ENCODE measurements at places on chromosomes 7 and 10.
A peak's percentile ranks its signal among the peaks of the same experiment; 100 is the strongest.

GRCh38 chr10:71266918-71267442 lies 52.1 kb upstream of the SLC29A3 start:
- DNase-seq = no peak

DNA sequence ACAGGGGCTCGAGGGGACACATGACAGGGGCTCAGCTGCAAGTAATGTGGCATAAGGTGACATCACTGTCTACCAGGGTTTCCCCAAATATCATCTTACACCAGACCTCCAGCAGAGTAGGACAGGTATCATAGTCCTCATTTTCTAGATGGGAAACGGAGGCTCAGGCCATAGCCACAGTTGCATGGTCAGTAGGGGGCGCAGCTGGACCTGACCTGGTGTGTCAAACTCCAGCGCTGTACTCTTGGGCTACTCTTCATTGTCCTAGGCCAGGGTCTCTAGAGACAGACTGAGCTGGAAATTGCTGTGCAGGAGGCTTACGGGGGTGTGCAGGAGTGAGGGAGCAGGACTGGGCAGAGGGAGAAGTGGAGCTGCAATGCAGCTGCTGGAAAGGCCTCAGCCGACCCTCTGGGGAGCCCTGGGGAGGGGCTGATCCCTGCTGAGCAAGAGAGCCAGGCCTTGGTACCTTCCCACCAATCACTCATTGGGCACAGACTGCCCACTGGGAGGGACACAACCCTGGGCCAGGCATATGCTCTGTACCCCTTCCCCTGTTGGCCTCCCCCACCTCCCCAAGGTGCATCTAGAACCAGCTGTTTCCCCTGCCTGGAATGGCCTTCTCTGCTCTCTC lies 89.9 kb downstream of the CDH23 start:
- DNase-seq = peak; percentile 10

- DNase-seq = peak; percentile 29
Measured at GRCh38 chr7:135879233-135879632, 97.9 kb downstream of the MTPN start.

DNA sequence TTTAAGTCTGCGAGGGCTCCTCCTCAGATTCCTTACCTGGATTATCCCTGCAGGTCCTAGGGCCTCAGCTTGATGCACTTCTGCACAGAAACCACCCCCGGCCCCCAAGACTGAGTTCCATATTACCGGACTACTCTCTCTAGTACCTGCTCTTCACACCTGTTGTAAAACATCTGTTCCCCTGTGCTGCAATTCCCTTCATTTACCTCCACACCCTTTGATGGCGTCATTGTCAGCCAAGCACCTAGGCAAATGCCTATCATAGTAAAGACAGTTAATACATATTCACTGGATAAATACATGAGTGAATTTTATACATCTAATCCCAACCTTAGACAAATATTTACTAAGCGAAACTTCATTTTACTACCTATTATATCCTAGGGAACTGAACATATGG lies 275.5 kb downstream of the PLXDC2 start:
- no peak for DNase-seq

GRCh38 chr7:23208316-23208715 lies 26.5 kb downstream of the NUP42 start:
- DNase-seq = no peak

- peak; percentile 69 for DNase-seq
Measured at GRCh38 chr10:104580774-104581675, 60.1 kb upstream of the SORCS3 start.

DNA sequence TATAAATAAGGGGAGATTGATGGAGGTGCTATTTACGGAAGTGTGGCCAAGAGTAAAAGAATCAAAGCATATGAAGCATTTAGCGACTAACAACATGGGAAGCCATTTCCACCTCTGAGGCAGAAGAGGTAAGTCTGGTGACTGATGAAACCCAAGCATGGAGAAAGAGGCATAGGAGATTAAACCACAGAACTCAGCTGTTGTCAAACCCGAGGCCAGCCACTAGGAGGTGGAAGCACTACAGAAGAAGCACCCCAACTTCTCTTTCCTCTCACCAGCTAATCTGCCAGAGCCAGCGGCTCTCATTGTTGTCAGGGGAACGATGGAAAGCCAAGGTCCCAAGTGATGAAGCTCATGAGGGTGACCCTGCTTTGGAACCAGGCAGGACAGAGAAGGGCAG lies 19.6 kb upstream of the CNTNAP2 start:
- DNase-seq = no peak

GRCh38 chr7:22400150-22400814 lies 43.3 kb upstream of the RAPGEF5 start:
- DNase-seq = no peak

- DNase-seq = no peak
Measured at GRCh38 chr7:99642027-99642426, 25.3 kb downstream of the ZSCAN25 start.

- DNase-seq = no peak
Measured at GRCh38 chr10:106959521-106959920, 205.0 kb downstream of the SORCS1 start.

GRCh38 chr10:125868372-125868975 lies 12.6 kb downstream of the DHX32 start:
- peak; percentile 64 for DNase-seq

GRCh38 chr10:118017850-118018249 lies 28.9 kb downstream of the RAB11FIP2 start:
- DNase-seq = no peak

DNA sequence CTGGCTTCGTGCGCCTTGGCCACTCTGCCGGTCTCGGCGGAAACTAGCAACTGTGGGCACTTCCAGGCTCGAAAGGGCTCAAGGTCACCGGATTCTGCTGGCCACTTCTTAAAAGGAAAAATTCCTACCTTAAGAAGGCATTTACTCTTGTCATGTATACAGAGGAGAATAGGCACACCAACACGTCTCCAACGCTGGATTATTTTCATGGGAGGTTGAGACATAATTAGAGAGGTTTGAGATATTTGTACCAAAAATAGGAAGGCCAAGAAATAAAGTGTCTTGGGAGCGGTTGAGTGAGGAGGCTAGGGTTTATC lies 4.5 kb upstream of the CYP26A1 start:
- no peak for DNase-seq

GRCh38 chr10:32962521-32962920 lies 4.5 kb upstream of the ITGB1 start:
- no peak for DNase-seq

DNA sequence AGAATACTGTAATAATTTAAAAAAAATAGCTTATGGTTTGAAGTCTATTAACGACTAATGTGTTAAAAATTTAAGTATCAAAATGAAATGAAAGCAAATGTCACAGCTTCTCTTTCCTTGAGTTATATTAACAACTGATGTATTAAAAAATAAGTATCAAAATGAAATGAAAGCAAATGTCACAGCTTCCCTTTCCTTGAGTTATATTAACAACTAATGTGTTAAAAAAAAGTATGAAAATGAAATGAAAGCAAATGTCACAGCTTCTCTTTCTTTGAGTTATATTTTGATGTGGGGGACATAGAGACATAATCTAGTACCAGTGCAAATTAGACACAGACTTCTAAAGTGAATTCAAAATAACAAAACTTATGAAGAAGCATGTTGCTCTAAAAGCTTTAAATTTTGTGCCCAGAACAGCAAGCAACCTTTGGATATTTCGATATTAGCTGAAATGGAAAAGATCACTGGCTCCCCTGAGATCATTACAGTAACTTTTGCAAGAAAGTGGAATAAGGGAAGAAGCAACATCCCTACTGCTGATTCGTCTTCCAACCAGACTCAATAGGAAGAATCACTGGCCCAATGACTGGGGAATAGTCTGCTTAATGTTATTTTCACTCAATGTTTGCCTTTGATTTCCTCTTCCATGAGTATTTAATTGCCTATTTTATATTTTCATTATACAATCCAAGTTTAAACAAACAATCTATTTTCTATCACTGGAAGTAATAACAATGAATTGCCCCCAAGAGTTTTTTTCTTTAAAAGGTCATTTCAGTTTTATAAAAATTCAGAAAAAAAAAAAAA lies 8.0 kb downstream of the SKAP2 start:
- peak; percentile 68 for DNase-seq

DNA sequence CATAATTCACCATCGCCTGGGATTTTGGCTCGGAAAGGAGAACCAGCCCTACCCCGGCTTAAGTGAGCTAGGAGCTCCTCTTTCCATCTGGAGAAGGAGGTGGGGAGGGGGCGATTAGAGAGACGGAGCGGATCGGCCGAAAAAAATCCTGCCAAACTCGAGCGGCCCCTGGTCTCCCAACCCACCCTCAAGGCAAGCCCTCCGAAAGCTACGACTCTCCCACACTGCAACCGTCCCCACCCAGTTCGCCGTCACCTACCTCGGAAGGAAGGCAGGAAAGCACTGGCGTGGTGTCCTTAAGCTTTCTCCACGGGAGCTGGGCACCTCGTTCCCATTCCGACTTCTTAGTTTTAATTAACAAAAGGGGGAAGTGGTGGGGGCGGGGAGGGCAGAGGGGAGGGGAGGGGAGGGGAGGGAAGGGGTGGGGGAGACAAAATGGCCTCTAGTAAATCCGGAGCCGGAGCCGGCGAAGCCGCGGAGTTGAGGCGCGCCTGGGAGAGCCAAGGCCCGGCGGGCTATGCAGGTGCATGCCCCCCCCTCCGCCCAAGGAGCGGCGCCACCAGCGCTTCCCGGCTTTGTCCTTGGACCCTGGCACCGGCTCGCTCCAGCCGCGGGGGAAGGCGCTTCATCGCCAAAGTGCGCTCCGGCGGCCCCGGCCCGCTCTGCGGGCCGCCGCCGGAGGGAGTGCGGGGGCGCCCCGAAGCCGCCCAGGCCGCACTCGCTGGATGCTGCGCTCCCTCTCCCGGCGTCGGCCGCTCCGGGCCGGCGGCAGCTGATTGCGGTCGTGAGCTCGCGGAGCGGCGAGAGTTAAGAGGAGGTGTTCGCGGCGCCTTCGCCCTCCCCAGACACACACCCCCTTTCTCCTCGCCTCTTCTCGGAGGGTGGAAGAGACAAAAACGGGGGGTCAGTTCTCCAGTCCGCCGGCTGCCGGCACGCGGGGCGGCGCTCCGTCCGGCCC lies at the start of gene LRRC4:
Gene LRRC4 (minus strand): TSS at position 784 of the 958 bp plus-strand sequence. CDS start 797 bp downstream, outside the sequence.
- peak; percentile 37 for DNase-seq

- peak; percentile 22 for DNase-seq
Measured at GRCh38 chr7:129169171-129169671, 19.2 kb upstream of the SMO start.

DNA sequence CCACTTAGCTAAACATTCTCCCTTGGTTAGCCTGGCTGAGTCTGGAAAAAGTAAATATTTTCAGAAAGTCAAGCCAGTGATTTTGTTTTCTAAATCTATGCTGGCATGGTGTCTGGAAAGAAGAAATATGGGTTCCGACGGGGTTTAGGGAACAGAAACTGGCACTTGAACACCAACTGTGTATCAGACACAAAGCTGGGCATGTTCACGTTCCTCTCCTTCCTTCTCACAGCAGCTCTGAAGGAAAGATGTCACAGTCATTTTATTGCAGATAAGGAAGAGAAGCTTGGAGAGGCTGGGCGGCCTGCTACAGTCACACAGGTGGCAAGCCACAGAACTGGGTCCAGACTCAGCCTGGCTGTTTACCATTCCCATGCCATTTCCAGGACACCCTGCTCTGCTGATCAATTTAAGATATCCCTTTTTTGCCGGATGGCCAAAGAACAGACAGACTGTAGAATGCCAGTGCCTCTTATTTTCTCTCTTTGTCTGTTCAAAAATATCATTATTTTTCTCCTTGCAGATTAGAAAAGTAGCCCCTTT lies 118.8 kb downstream of the HERPUD2 start:
- no peak for DNase-seq

GRCh38 chr7:129240119-129240820 lies 15.4 kb downstream of the AHCYL2 start:
- no peak for DNase-seq

GRCh38 chr10:106271237-106271636 lies 893.3 kb downstream of the SORCS1 start:
- DNase-seq = no peak

DNA sequence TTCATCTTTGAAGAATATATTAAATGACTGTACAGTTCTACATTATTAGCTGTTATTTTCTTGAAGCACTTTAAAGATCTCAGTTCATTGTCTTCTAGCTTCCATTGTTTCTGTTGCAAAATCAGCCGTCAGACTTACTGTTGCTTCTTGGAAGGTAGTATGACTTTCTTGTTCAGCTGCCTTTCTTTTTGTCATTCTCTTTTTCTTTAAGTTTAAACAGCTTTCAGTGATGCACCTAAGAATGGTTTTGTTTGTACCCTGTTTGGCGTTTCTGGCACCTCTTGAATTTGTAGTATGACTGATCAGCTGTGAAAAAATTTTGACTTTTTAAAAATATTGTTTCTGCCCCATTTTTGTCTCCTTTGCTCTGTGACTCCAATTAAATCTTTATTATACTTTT lies 9.3 kb downstream of the MKLN1 start:
- DNase-seq = peak; percentile 33

- DNase-seq = no peak
Measured at GRCh38 chr7:70486977-70487376, 645.0 kb upstream of the GALNT17 start.

- DNase-seq = peak; percentile 76
Measured at GRCh38 chr7:128796327-128796726, 4.6 kb downstream of the CCDC136 start.

- peak; percentile 54 for DNase-seq
Measured at GRCh38 chr10:116769791-116770190, 27.4 kb upstream of the HSPA12A start.

GRCh38 chr10:52409928-52410327 lies 95.8 kb downstream of the DKK1 start:
- DNase-seq = no peak

DNA sequence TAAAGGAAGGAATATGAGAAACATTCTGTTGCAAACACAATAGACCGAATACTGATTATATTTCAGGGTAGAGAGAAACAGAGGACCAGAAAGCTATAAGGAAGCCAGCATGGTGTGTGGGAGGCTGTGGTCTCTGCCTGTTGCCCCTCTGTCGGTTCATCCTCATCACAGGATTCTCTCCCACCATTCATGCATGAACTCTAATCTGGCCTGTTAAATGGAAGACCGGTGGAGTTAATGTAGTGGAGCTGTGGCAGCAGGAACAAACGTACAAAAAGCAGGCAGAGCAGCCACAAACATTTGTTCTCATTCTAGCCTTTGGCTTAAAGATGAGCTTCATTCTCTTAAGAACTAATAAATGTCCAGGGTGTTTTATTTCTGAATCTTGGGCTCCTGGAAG lies 902.4 kb downstream of the LRMDA start:
- DNase-seq = no peak

DNA sequence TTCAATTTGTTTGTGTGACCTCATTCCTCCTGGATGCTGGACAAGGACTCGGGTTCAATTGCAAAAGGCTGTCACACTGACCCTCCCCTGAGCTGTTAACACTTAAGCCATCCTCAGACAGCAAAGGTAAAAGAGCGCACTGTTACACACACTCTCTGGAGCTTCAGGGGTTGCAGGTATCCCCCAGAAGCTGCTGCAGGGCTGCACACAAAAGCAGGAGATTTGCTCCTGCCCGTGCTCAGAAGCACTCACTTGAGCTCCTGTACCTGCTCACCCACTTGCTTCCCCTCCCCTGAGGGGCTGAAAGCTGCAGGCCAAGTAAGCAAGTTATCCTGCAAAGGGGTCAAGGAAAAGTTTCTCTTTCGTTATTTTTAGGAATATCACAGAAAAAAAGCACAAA lies 886.2 kb upstream of the ZWINT start:
- DNase-seq = no peak

- DNase-seq = no peak
Measured at GRCh38 chr10:117365612-117366011, 9.6 kb downstream of the PDZD8 start.

GRCh38 chr7:522071-522950 lies 2.7 kb upstream of the PDGFA start:
- peak; percentile 23 for DNase-seq
